ENCODE measurements at places on chromosomes 1 and 21.

GRCh38 chr1:54952950-54953718, 27.3 kb upstream of the TMEM61 start:
- H3K4me3 ChIP-seq, result no peak overlapping the region
- H3K27ac ChIP-seq, result peak overlapping the region; percentile 93
- no peaks in the 10 kb centered on the region for H3K36me3 ChIP-seq
- no peak for DNase-seq

GRCh38 chr1:81310250-81310649, 490.5 kb upstream of the ADGRL2 start:
- DNase-seq, result no peak
- no peak overlapping the region for H3K27ac ChIP-seq
- H3K27me3 ChIP-seq, result no peaks in the 10 kb centered on the region
- no peaks in the 10 kb centered on the region for H3K4me1 ChIP-seq

DNA sequence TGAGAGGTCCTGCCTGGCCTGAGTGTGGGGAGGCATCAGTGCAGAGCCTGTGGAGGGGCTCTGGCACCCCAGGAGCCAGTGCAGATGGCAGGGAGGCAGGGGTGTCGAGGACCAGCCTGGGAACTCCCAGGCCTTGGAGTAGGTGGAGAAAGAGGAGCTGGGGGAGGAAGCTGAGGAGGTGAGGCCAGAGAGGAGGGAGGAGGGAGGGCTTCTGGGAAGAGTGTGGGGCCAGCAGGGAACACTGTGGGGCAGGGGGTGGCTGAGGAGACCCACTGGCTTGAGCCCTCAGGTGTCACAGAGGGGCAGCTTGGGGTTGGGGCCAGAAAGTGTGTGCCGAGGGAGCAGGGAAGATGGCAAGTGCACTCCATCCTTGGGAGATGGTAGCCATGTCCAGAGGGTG, 3.8 kb downstream of the COQ8A start:
- no peak for DNase-seq
- no peak overlapping the region for H3K27ac ChIP-seq
- H3K36me3 ChIP-seq, result no peaks in the 10 kb centered on the region
- H3K4me1 ChIP-seq, result no peaks in the 10 kb centered on the region
- H3K4me3 ChIP-seq, result no peak overlapping the region
- H3K27me3 ChIP-seq, result no peaks in the 10 kb centered on the region

DNA sequence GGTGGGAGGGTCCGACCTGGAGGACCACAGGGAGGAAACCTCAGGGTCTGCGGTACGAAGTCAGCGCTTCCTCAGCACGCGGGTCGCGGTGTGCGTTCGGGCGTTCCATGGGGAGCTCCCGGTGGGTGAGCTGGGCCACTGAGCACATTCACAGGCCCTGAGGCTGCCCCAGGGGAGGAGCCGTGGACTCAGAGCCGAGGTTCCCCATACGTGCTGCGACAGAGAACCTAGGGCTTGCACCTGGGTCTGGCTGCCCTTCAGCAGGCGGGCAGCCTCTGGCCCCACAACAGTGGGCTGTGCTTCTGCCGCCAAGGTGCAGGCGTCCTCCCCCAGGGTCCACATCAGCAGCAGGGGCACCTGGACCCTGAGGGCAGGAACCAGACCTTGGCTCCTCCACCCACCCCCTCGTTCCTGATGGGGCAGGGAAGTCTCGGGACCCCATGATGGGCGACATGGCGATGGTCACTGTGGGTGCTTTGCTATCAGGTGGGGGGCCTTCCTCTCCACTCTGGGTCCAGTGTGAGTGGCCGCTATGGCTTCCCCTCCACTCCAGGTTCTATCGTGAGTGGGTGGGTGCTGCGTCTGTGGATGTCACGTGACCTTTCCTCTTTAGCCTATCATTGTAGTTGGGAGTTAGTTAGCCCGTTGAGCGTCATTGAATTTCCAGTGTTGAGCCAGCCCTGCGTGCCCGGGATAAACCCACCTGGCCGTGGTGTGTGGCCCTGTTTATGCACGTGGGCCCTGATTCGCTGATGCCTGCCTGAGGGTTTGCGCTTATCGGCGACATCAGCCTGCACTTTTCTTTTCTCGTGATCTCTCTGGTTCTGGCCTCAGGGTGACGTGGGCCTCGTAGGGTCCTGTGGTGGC, 27.9 kb downstream of the FTCD start:
- H3K27ac ChIP-seq, result no peak overlapping the region
- no peaks in the 10 kb centered on the region for H3K27me3 ChIP-seq
- H3K4me3 ChIP-seq, result no peak overlapping the region
